ENCODE measurements at places on chromosomes 12 and 14.
A peak's percentile ranks its signal among the peaks of the same experiment; 100 is the strongest.

DNA sequence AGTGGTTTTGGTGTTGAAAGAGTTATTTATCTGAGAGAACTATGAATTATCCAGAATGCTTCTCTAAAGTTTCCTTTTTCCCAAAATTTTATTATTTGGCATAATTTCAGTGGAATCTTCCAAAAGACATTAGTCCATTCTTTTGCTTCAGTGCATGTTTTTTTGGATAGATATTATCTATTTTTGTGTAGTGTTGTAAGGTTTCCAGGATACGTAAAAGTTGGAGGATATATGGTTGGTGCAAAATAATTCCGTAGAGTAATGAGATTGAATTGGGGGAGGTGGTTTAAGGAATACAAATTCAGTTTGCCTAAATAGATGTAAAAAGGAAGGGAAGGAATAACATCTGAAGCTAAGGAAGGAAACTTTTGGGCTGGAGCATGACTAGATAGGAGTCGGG is 186.6 kb downstream of the RGS6 start:
- no peak for DNase-seq

GRCh38 chr12:6118891-6119568 is 5.4 kb downstream of the VWF start:
- DNase-seq, result no peak

DNA sequence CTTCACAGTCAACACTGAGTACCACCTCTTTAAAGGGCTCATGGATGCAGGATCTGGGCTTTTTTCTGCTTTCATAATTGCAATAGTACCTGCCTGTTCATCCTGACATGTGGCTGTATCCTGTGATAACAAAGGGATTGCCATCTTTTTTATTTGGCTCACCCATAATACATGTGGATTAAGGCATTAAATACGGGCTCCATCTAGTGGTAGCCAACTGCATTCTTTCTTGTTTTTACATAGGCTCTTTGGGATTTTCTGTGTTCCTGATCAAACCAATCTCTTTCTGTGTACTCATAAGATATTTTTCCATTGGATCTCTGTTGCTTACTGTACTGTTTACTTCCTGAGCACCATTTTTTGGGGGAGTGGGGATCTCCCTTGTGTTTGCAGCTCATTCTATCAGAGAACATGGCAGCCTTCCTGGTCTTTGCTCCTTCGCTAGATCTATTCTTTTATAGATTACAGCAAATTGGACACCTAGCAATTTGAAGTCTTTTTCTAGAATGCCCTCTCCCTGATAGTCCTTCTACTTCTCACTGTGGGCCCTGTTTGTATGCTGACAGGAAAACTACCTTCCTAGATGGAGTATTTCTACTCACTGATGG is 723.4 kb upstream of the MDGA2 start:
- DNase-seq, result no peak

DNA sequence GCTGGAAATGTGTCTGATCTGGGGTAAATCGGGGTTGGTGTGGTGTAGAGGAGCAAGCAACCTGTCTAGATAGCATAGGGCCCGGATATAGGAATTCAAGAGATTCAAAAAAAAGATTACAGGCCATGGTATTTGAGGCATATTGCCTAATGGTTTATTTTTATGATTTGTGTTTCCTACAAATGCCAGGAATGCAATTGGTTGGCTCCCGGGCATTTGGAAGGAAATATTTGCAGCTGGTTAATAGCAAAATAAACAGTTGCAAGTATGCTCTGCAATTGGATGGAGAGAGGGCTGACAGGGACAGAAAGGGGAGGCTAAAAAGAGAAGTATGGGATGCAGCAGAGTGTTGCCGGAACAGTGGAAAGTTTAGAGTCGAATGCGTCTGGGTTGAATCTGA is 315.6 kb upstream of the ATP2B1 start:
- no peak for DNase-seq

DNA sequence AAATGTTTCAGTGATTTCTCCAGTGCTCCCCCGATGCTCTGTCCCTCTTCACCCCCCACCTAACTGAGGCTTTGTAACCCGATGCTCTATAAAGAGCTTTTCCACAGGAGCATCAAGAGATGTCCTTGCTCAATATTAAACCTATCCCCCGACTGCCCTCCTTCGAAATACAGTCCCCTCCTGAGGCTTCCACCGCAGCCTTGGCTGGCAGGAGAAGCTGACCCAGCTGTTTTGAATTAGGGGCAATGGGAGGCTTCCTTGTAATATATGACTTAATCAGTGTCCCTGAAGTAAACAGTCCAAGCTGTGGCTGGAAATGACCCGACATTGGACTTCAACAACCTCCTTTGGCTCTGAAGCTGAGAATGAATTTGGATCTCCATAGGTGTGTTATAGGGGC is 62.4 kb downstream of the TMEM30B start:
- DNase-seq, result no peak

DNA sequence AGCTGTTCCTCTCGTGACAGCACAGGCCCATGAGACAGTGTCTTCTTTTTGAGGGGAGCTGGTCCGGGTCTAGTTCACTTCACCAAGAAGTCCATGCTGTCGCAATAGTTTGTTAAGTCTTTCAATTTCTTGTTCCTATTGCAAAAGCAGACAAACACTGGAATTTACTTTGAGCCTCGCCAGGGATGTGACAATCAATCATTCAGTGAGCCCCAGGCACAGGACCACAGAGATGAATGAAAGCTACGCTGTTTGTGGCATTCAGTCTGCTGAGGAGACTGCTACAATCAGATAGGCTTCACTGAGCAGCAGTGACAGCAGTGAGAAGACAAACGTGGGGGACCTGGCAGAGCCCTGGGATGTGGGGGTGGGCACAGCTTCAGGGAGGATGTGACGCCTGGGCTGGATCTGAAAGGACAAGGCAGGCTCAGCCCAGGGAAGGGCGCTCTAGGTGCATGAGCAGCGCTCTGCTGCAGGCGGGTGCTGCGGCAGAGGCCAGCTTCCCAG is 35.5 kb downstream of the TCTN1 start:
- no peak for DNase-seq

- no peak for DNase-seq
Observed at GRCh38 chr12:78696267-78696666, 168.3 kb upstream of the SYT1 start.

DNA sequence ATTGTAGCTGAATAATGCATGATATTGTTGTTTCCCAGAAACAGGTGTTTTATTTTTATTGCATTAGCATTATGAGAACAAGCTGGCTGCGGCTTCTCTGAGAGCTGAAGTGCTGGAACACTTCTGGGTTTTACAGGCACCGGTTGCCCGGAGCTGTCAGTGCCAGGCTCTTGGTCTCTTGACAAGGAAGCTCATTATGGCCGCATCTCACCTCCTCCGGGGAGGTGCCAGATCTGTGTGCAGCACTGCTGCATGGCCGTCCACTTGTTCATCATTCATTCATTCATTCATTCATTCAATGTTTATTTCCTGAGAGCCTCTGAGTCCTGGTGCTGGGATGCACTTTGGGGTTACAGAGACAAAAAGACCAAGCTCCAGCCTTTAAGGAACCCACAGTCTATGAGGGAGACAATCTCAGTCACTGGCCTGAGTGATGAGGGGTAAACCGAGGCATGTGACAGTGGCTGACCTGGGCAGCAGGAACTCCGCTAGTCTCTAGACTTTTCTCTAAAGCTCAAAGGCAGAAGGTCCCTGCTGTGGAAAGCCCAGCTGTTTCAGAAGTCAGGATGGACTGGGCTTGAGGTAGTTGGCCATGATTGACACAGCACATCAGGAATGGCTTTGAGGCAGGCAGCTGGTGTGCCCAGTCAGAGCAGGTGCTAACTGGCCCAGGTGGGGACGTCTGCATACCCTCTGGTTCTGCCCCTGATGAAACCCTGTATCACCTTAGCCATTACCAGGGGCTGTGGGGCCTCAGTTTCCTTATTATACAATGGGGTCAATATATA is 181.0 kb downstream of the ADGRD1 start:
- DNase-seq, result no peak

- DNase-seq, result no peak
Observed at GRCh38 chr12:26018926-26019325, 60.4 kb downstream of the RASSF8 start.

DNA sequence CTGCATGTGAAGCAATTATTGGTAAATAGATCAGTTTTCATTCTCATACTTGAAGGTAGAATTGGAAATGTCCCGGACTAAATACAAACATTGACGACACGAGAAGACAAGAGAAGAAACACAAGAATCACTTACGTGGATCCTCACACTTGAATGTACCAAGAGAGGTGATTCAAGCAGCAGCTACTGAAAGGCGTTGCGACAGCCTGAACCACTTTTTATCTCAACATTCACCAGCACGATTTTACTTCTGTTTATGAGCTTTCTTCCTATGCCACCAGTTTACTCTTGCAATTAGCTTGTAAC is 3.6 kb upstream of the FZD10 start:
- DNase-seq, result no peak

DNA sequence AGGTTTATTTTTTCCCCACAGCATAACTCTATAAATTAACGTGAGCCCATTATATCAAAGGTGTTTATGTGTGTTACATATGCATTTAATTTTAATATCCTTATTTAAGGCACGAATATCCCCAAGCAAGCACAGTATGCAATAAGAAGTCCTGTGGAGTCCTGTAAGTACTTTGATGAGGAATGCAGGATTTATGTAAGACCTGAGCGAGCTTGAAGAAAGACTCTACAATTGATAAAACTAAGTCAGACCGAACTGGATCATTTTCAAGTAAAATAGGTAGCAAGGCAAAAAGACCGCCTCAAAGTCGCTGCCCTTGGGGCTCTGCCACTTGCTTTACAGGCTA is 755 bp downstream of the SLC25A21 start:
- DNase-seq, result no peak

DNA sequence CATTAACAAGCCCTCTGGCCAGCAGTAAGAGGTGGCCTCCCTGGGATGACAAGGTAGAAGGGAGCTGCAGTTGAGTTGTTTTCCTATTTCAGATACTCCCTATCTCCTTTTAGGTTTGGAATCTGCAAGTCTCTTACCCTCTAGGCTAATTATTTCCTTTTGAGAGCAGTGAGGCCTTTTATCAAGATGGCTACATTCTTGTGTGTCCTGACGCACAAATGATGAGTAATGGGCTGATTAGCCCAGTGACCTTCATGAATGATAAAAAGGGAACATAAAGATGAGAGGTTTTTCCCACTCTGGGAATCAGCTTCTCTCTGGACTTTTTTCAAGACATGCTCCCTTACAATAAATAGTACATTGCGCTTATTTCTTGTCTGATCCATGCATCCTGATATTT is 22.9 kb downstream of the DYRK2 start:
- no peak for DNase-seq

- DNase-seq, result no peak
Observed at GRCh38 chr12:116199160-116199706, 78.3 kb downstream of the MED13L start.

- DNase-seq, result no peak
Observed at GRCh38 chr14:96849733-96850132, 52.6 kb downstream of the VRK1 start.

GRCh38 chr14:91144425-91145145 is 30.7 kb downstream of the DGLUCY start:
- DNase-seq, result no peak

GRCh38 chr14:103115845-103116572 is 7.3 kb upstream of the TNFAIP2 start:
- DNase-seq, result no peak

GRCh38 chr12:84779169-84779568 is 133.4 kb downstream of the SLC6A15 start:
- no peak for DNase-seq

- DNase-seq, result peak; percentile 8
Observed at GRCh38 chr12:991350-992333, 619 bp downstream of the ERC1 start.

- DNase-seq, result no peak
Observed at GRCh38 chr14:102616318-102616717, 23.9 kb downstream of the RCOR1 start.

- DNase-seq, result no peak
Observed at GRCh38 chr12:109589691-109590245, 16.2 kb downstream of the MVK start.

DNA sequence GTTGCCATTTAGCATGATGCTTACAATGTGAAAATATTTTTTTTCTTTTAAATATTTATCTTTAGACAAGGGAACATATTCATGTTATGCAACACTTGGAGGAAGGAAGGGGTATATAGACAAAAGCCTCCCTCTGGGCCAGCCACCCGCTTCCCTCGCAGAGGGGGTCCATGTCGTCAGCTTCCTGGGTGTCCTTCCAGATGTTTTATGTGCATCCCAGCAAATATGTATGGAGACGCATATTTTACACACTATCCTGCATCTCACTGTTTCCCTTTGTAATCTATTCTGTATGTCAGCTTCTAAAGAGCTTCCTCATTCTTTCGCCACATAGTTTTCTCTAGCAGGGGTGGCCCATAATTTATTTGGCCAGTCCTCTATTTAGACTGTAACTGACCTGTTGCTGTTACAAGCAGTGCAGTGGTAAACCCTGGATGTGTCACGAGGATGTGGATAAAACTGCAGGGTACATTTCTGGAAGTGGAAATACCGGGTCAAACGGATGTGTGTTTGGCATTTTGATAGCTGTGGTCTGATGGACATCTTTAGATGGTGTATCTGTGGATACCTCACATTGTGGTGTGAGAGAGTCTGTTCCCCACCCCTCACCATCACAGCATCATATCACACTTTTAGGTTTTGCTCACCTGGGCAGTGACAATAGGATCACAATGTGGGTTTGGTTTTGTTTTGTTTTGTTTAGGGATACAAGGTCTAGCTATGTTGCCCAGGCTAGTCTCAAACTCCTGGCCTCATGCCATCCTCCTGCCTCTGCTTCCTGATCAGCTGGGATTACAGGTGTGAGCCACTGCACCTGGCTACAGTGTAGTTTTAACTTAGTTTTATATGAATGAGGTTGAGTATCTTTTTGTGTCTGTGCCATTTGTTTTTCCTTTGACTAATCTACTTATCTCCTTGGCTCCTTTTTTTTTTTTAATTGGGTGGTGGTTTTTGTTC is 31.6 kb downstream of the FAM222A start:
- DNase-seq, result no peak

DNA sequence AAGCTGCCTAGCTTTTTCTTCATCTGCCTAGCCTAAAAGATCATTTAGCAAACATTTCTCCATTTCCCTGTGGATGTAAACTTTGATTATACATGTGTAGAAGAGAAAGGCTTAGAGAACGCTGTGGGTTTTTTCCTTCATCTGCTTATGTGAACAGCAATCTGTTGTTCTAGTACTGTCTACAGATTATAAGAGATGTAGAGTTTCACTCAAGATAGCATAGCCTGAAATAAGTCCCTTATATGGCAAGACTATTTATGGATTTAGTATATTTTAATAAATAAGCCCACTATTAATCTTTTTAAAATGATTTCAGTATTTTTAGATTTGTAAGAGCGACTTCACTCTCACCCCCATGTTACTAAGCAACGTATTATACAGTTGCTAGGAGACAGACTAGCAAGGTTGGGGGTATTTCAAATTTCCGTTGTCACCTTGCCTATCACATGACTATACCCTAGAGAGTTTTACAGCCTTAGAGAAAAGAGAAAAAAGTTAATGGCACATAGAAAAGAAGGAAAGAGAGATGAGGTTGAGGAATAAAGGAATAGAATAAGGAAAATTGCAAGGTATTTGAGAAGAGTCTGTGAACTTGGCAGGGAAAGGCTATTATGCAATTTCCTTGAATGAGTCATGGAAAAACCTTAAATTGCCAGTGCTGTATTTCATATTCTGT is 12.2 kb upstream of the TUBA1A start:
- no peak for DNase-seq

- DNase-seq, result no peak
Observed at GRCh38 chr14:87179936-87180335, 813.0 kb downstream of the GALC start.

Data from stimulated activated CD8-positive, alpha-beta memory T cell treated with anti-CD3 and anti-CD28 coated beads, Interleukin-7, amount 100 ng/mL, for 4 hours (primary cell).